Stimulated activated CD4-positive, alpha-beta T cell treated with anti-CD3 and anti-CD28 coated beads, Interleukin-12 subunit alpha, Interleukin-12 subunit beta, amount 100 ng/mL, for 48 hours (primary cell): ENCODE measurements at places on chromosomes 1 and 21.

- DNase-seq: no peak
Observed at GRCh38 chr21:35211782-35212181, 162.7 kb upstream of the RUNX1 start.

GRCh38 chr21:36104317-36105300 is 30.3 kb upstream of the CBR3 start:
- peak; percentile 30 for DNase-seq

DNA sequence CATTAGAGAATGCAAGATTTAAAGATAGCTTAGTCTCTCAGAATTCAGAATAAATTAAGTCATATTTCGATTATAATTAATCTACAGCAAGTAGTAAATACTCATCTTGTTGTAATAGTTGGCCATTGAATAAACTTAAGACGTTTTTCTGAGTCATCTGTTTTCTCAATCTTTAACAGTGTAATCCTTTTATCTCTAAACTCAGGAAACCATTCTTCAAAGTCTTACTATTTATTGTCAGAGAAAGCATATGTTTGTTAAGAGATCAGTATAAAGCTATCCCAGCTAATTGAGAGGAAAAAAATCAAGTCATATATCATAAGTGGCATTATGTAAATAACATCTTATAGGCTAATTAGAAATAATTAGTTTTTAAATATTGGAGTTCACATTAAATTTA is 201.2 kb upstream of the ADAMTS5 start:
- no peak for DNase-seq

DNA sequence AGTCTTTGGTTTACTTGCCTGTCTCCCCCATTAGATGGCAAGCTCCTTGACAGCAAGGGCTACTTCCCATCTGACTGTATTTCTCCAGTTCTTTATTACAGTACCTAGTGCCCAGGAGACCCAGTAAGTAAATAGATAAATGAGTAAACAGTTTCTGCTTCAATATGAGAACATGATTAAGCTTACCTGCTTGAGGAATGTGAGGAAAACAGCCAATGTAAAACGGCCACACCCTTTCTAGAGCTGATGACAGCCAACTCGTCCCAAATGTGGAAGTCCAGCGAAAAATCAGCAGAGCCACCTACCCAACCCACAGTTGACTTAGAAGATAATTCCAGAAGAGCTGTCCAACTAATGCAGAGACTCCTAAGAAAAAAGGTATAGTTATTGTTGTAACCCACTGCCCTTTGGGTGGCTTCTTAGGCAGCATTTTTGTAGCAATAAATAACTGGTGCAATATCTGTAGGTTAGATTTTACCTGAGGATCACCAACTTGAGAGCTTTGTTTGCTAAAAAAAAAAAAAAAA is 6.5 kb upstream of the DR1 start:
- DNase-seq: no peak

DNA sequence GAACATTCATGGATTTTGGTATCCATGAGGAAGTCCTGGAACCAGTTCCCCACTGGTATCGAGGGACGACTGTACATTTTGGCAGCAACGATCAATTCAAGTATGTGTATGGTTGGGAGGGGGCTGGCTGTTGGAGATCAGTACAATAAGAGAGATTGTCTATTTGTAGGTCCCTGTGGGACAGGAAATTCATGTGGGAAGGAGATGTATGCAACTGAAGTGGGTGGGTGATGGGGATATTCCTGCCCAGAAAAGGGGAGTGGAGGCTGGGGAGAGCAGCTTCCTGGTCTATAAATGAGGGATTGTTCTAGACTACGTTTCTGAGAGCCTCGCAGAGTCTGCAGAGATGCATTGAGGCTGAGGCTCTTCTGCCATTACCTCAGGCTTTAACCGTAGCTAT is 140.2 kb upstream of the MAGI3 start:
- no peak for DNase-seq

GRCh38 chr1:33370301-33370700 is 49.4 kb upstream of the A3GALT2 start:
- no peak for DNase-seq

DNA sequence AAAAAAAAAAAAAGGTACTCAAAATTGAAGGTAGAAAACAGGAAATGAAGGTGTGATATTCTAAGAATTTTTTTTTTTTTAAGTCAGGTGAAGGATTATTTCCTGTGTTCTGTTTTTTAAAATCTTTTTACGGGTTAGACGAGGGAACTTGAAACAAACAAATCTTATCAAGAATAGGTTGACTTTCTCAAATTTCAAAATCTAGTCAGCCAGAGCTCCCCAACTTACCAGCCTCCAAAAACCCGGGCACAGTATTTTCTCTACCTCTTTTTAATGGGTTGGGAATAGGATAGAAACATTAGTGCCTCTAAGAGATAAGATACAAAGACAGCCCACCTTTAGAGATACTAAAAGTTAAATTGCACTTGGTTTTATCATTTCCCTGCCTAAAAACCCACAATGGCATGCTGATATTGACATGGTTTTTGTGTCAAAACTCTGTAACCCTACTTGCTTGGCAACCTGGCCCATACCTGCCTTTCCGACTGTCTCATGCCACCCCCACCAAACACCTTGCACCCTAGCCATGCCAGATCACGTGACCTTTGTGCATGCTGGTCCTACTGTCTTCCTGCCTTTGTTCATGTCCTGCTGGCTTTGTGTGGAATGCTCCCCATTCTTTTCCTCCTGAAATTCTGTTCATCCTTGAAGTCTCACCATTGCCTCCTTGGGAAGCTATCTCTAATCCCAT is 4.2 kb downstream of the RCAN3 start:
- no peak for DNase-seq
